ENCODE measurements at places on chromosomes 4 and X.
A peak's percentile ranks its signal among the peaks of the same experiment; 100 is the strongest.

DNA sequence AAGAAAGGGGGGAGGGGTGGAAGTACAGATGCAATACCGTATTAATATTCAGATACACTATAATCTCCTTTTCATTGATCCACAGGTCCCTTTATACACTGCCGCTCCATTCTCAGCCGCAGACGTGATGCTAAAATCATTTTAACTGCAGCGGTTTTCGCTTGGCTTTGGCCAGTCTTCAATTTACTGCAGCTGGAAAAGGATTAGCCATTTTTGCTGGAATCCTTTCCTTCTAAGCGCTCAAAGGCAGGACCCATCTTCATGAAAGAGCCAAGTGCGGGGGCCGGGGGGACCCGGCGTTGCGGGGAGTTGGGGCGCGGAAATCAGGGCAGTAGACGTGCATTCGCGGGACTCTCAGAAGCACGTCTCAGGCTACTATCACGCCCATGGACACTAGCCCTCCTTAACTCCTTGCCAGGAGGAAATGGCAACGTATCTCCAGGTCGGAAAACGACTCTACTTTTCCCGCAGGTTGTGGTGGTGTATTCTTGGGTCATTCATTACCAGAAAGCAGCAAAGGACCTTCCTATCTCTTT, 1.7 kb upstream of the PCDH10 start:
- peaks cover 56% of the 10 kb centered on the region for H3K4me1 ChIP-seq
- DNase-seq: no peak
- H3K27me3 ChIP-seq: peaks cover 10% of the 10 kb centered on the region
- no peak overlapping the region for H3K27ac ChIP-seq

GRCh38 chr4:124947622-124948265, 235.2 kb upstream of the ANKRD50 start:
- H3K27ac ChIP-seq: no peak overlapping the region
- H3K27me3 ChIP-seq: no peaks in the 10 kb centered on the region
- no peak overlapping the region for H3K4me3 ChIP-seq
- no peak for DNase-seq

DNA sequence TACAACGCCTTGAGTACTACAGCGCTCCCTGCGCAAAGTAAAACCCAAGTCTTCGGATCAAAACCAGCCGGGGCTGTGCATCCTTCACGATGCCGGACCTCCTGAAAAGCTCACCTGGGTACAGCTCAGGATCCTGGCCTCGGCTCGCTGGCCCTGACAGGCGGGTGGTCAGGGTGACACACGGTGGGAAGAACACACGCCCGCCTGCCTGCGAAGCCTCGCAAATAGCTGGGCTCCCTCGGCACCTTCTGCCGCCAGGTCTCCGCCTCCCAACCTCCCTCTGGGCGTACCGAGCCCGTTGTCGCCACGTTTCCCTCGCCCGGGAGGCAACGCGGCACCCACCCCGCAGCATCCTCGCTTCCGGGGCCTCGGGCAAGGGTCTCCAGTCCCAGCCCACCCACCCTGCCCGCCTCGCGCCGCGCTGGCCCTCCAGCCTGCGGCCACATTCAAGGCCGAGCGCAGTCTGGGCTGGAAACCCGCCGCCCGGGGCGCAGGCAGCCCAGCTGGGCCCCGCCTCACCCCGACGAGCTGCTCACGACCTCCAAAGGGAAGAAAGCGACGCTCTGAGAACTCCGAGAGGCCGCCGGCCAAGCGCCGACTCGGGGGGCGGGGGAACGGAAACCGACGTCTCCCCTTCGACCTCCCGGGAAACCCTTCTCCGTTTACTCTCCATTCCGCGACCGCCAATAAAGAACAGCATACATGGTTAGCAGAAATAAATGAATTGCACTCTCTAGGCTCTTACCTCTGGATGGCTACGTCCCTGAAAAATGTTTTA, 511 bp downstream of the PPM1K start:
- H3K36me3 ChIP-seq: no peaks in the 10 kb centered on the region
- H3K4me1 ChIP-seq: peaks cover 39% of the 10 kb centered on the region
- H3K4me3 ChIP-seq: peak overlapping the region; percentile 97

- no peak overlapping the region for H3K4me3 ChIP-seq
- H3K27me3 ChIP-seq: no peaks in the 10 kb centered on the region
- peaks cover 4% of the 10 kb centered on the region for H3K4me1 ChIP-seq
- no peaks in the 10 kb centered on the region for H3K36me3 ChIP-seq
These were observed 5.9 kb downstream of the TIMP1 start for GRCh38 chrX:47587906-47588735.

GRCh38 chrX:38601866-38602265, 40.5 kb downstream of the TSPAN7 start:
- no peaks in the 10 kb centered on the region for H3K27me3 ChIP-seq
- no peaks in the 10 kb centered on the region for H3K36me3 ChIP-seq
- H3K27ac ChIP-seq: no peak overlapping the region
- no peak for DNase-seq
- H3K4me3 ChIP-seq: no peak overlapping the region

GRCh38 chrX:1392376-1393068, 609 bp upstream of the SLC25A6 start:
- H3K4me3 ChIP-seq: peak overlapping the region; percentile 100
- H3K4me1 ChIP-seq: peaks cover 43% of the 10 kb centered on the region
- H3K36me3 ChIP-seq: peaks cover 35% of the 10 kb centered on the region
- H3K27me3 ChIP-seq: no peaks in the 10 kb centered on the region
- peak overlapping the region; percentile 98 for H3K27ac ChIP-seq

GRCh38 chr4:2686379-2687265, 69.5 kb downstream of the TNIP2 start:
- H3K4me1 ChIP-seq: no peaks in the 10 kb centered on the region
- no peak for DNase-seq
- H3K27me3 ChIP-seq: no peaks in the 10 kb centered on the region
- H3K4me3 ChIP-seq: no peak overlapping the region

GRCh38 chr4:111879539-111879938, 265.7 kb upstream of the FAM241A start:
- DNase-seq: no peak
- H3K27me3 ChIP-seq: no peaks in the 10 kb centered on the region
- no peak overlapping the region for H3K27ac ChIP-seq
- H3K4me1 ChIP-seq: no peaks in the 10 kb centered on the region
- H3K36me3 ChIP-seq: no peaks in the 10 kb centered on the region
- no peak overlapping the region for H3K4me3 ChIP-seq

- no peak for DNase-seq
- peak overlapping the region; percentile 33 for H3K4me3 ChIP-seq
- no peaks in the 10 kb centered on the region for H3K36me3 ChIP-seq
- no peaks in the 10 kb centered on the region for H3K27me3 ChIP-seq
These were observed 103.9 kb downstream of the MAML3 start for GRCh38 chr4:140049849-140050637.

DNA sequence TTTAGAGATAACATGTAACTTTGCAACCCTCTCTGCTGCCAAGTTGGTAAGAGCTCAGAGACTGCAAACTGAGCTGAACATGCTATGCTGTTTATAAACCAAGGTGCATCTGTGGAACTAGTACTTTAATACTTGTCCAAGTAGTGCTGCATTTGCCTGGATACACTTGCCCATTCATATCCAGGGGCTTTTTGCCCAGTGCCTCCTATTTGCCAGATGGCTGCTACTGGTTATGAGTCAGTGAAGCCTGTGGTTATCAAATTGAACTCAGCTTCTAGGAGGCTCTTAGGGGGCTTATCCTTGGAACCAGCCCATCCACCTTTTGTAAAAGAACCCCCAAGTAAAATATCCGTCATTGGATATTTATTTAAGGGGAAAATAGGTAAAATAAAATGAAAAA, 79.6 kb downstream of the AFF2 start:
- H3K27me3 ChIP-seq: no peaks in the 10 kb centered on the region
- H3K4me1 ChIP-seq: no peaks in the 10 kb centered on the region
- H3K27ac ChIP-seq: no peak overlapping the region
- H3K36me3 ChIP-seq: no peaks in the 10 kb centered on the region
- no peak for DNase-seq

DNA sequence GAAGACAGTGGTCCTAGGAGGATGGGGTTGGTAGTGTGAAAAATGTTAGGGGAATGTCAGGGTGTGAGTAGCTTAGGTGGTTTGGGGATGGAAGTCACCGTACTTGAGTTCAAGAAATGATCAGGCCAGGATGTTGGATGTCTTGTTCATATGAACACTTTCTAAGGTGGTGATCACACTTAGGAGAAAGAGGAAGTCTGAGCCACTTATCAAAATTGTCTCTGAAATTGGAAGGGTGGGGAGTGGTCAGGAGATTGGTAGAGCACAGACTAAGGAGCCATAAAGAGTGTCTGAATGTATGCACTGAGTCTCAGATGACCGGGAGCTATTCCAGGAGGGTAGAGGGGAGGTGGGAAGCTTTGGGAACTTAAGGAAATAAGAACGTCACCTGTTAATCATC, 17.3 kb downstream of the CMC4 start:
- H3K27me3 ChIP-seq: no peaks in the 10 kb centered on the region
- no peak for DNase-seq
- no peak overlapping the region for H3K27ac ChIP-seq
- no peaks in the 10 kb centered on the region for H3K36me3 ChIP-seq
- H3K4me3 ChIP-seq: no peak overlapping the region

DNA sequence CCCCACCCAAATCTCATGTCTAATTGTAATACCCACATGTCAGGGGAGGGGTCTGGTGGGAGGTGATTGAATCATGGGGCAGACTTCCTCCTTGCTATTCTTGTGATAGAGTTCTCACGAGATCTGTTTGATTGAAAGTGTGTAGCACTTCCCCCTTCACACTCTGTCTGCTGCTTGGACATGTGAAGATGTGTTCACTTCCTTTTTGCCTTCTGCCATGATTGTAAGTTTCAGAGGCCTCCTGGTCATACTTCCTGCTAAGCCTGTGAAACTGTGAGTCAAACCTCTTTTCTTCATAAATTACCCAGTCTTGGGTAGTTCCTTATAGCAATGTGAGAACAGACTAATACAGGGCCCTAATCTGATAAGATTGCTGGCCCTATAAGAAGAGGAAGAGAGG, 1514.8 kb downstream of the RPA4 start:
- no peak overlapping the region for H3K4me3 ChIP-seq
- H3K27me3 ChIP-seq: no peaks in the 10 kb centered on the region
- no peak overlapping the region for H3K27ac ChIP-seq
- no peak for DNase-seq

DNA sequence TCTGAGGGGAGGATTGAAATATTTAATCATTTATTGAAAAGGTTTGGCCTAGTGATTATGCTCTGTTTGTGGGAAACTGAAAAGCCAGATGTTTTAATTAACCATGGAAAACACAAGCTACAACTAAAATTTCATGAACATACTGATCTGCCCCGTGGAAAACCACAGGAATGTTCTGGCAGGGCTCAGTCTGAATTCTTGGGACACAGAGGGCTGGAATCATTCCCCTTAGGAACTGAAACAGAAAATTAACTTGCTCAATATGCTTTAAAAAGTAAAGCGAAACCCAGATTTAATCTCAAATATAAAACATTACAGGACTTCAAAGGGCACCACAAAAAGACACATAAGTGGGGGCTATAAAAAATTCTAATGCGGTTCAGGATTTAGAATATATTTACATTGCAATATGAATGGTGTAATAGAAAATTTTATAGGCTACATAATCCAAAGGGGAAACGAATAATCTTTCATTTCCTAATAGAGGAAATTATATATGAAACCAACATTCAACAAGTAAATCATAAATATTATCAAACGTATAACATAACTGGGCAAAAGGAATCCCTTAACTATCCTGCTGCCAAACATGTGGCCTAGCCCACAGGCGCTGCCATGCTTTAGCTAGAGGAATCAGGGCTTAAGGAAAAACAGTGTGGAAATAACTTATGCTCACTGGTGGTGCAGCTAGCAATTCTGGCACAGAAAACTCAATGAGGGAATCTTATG, 70.9 kb downstream of the APBB2 start:
- peak overlapping the region; percentile 79 for H3K27ac ChIP-seq
- H3K36me3 ChIP-seq: no peaks in the 10 kb centered on the region

DNA sequence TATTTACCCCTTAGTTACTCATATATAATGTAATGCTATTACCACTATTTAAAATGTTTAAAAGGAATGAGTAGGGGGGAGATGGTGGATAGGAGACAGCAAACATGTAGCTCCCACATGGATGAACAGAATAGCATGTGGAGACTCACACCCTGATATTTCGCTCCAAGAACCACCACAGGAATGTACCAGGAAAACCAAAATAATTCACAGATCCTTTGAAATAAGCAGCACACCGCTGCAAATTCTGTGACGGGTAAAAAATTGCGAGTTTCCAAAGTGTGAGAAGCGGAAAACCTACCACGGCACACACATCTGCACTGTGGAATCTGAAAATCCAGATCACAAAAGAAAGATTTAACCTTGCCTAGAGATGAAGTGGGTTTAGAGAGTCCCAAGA, 428.2 kb downstream of the TLL1 start:
- H3K27me3 ChIP-seq: no peaks in the 10 kb centered on the region
- no peak overlapping the region for H3K4me3 ChIP-seq
- no peaks in the 10 kb centered on the region for H3K36me3 ChIP-seq

DNA sequence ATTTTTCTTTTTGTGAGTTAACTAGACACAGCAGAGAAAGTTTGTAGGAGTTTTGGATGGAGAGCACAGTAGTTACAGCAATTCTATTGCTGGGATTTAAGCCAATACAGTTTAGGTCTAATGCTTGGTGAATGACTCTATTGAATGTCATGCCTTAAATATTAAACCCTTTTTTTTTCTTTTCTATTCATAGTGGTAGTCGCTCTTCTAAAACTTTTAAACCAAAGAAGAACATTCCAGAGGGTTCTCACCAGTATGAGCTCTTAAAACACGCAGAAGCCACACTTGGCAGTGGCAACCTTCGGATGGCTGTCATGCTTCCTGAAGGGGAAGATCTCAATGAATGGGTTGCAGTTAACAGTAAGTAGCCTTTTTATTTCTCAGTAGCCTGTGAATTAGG, 34.8 kb upstream of the DCK start:
- H3K4me1 ChIP-seq: no peaks in the 10 kb centered on the region
- H3K27ac ChIP-seq: no peak overlapping the region
- no peak overlapping the region for H3K4me3 ChIP-seq
- H3K36me3 ChIP-seq: peaks cover 9% of the 10 kb centered on the region

GRCh38 chr4:167893531-167893930, 198.8 kb upstream of the ANXA10 start:
- H3K27me3 ChIP-seq: no peaks in the 10 kb centered on the region
- no peaks in the 10 kb centered on the region for H3K36me3 ChIP-seq
- peaks cover 5% of the 10 kb centered on the region for H3K4me1 ChIP-seq
- H3K4me3 ChIP-seq: no peak overlapping the region

GRCh38 chr4:83174844-83175414, 60.4 kb upstream of the PLAC8 start:
- DNase-seq: no peak
- no peak overlapping the region for H3K27ac ChIP-seq
- H3K4me1 ChIP-seq: no peaks in the 10 kb centered on the region
- no peaks in the 10 kb centered on the region for H3K27me3 ChIP-seq
- H3K4me3 ChIP-seq: no peak overlapping the region

GRCh38 chrX:28651186-28651585, 63.9 kb downstream of the IL1RAPL1 start:
- H3K4me3 ChIP-seq: no peak overlapping the region
- H3K4me1 ChIP-seq: no peaks in the 10 kb centered on the region
- DNase-seq: no peak
- no peak overlapping the region for H3K27ac ChIP-seq
- H3K36me3 ChIP-seq: no peaks in the 10 kb centered on the region
- no peaks in the 10 kb centered on the region for H3K27me3 ChIP-seq

- no peak for DNase-seq
- no peaks in the 10 kb centered on the region for H3K27me3 ChIP-seq
- H3K27ac ChIP-seq: no peak overlapping the region
- no peaks in the 10 kb centered on the region for H3K36me3 ChIP-seq
- H3K4me3 ChIP-seq: no peak overlapping the region
- no peaks in the 10 kb centered on the region for H3K4me1 ChIP-seq
These were observed 36.5 kb downstream of the SUPT20HL1 start for GRCh38 chrX:24396931-24397279.
